ENCODE measurements at places on chromosomes 2 and 18.

- no peak for DNase-seq
Measured at GRCh38 chr2:240688553-240688919, 3.1 kb upstream of the AQP12A start.

DNA sequence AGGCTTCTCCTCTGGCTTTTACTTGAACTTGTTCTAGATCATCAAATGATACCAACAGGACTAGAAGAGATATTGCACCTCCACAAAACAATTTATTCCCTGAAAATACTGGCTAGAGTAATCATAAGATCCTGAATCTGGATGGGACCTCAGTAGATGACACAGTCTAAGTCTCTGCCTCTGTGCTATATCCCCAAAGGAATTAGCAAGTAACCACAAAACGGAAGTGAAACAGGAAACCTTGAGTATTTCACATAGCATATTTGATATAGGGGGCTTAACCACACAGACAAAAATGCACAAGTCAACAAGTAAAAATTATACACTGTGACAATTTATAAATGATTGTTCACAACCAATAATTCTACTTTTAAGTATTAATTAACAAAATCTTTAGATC lies 456.9 kb upstream of the TNP1 start:
- peak; percentile 54 for DNase-seq

DNA sequence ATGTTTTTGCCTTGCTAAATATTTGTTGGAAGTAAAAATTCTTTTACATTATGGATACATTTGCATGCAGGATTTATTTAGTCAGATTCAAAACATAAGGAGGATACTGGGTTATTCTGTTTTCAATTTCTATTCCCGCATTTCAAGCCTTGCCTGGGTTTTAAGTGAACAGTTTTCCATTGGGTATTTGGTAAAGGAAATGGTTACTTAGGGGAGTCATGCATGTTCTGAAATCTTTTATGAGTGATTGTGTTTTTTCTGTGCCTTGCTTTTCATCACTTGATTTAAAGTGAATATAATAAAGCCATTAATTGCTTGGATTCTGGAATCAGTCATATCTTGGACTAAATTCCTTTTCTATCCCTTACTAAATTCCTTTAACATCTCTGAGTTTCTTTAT lies 12.0 kb upstream of the SP9 start:
- no peak for DNase-seq

- DNase-seq = no peak
Measured at GRCh38 chr2:27003007-27003406, 29.8 kb upstream of the TMEM214 start.

DNA sequence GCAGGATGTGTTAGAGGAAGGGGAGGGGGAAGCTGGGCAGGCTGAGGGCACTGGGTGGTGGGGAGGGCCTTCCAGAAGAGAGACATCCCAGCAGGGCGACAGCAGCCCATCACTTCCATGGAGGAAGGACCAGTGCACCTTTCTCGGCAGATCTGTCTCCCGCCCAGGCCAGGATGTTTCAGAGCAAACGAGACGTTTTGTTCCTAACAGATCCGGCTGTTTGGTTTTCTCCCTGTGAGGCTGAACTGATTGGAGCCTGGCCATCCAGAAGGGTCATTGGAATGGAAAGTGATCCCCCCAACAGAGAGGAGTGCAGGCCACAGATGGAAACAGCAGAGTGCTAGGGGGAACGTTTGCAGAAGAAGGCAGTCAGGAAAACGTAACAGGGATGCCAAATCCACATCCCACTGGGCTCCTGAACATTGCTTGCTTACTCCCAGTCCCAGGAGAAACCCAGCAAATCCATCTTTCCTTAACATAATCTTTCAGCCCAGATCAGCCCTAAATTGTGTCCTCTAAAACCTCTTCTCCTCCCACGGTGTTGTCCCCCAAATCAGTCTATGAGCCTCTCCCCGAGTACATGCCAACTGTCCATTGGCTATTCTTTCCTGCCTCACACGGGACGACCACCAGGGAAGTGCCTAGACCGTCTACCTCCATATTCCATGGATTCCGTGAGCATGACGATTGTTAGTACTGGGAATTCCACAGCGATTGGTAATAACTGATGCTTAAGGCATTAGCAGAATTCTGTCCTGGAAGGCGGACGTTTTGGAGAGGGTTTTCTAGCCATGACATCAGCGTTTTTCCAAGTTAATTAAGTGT lies 126.8 kb downstream of the SEPTIN10 start:
- no peak for DNase-seq

- DNase-seq = no peak
Measured at GRCh38 chr18:47260924-47261701, 9.7 kb upstream of the SKOR2 start.

DNA sequence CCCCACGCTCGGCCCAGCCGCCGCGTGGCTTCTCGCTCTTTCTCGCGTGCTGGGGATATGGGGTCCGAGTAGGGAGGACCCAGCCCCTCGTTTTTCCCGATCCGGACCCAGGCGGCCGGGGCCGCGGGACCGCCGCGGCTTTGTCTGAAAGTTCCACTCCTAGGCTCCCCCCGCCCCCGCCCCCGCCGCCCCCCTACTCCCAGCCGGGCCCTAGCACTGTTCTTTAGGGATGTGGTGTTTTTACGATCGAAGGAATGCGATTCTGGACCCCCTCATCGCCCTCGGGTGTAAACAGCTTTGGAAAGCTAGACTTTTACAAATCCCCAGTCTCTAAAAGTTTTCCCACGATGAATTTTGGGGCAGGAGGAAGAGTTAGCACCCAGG lies 819 bp downstream of the TGIF1 start:
- no peak for DNase-seq

DNA sequence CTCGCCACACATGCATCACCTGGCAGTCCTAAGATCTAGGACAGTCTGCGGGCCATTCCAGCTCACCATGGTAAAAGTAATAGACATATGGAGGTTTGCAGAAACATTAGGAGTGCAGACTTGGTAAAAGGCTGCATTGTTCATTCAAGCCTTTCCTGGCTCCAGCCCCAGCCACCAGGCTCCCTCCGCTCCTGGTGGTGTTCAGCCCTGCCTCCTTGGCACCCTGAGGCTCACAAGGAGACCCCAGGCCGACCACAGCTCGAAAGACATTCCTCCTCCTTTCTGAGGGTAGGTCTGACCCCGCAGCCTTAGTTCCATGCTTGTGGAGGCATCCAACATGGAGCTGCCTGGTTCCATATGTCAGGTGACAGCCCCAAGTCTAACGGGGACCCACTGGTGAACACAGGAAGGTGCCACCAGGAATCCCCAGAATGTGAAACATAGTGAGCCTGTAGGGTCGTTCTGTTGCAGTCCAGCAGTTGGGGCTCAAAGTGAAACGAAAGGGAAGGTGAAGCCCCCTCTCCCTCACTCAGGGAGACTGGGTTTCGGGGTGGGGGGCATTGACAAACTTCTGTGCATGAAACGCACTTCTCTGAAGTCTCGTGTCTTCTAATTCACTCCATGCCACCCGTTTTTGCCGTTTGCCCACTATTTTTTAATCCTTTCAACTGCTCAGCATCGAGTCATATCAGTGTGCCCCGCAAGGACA lies 5.0 kb upstream of the SP100 start:
- no peak for DNase-seq

GRCh38 chr2:76546207-76546606 lies 835.5 kb upstream of the GCFC2 start:
- no peak for DNase-seq

Data from Kasumi-1 (cell line).